Right lung (tissue), 10 donors: ENCODE measurements at places on chromosomes 11 and 22. TPM values are rescaled to one million over a fixed set of nuclear protein-coding genes. Genes with fewer than 3 reads are reported as not detected.

GRCh38 chr11:1732418-1733008 is 17.9 kb downstream of the IFITM10 start:
- no peak for DNase-seq

Gene DERL3
- polyA plus RNA-seq, result 3.5 TPM

GRCh38 chr11:22634897-22635629 is 9.4 kb upstream of the FANCF start:
- DNase-seq, result no peak

DNA sequence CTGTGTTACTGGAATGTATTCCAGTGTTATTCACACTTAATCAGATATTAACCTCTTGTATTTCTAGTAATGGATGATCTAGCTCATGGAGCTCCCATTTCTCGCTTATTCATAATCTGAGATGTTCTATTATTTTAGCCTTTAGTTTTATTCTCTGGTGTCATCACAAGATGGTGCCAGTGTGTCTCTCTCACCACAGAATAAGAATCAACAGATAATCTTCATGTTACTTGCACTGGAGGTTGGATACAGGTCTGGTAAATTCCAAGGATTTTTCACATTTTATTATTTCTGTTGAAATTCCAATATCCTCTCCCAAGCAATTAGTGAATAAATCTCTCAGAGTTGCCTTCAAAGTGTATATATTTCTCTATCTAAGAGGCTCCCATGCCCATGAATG is 74.6 kb downstream of the CASP12 start:
- DNase-seq, result no peak

- no peak for DNase-seq
Observed at GRCh38 chr11:133843454-133843987, 1.8 kb downstream of the SPATA19 start.

- no peak for DNase-seq
Observed at GRCh38 chr22:49402169-49402568, 425.5 kb downstream of the BRD1 start.

DNA sequence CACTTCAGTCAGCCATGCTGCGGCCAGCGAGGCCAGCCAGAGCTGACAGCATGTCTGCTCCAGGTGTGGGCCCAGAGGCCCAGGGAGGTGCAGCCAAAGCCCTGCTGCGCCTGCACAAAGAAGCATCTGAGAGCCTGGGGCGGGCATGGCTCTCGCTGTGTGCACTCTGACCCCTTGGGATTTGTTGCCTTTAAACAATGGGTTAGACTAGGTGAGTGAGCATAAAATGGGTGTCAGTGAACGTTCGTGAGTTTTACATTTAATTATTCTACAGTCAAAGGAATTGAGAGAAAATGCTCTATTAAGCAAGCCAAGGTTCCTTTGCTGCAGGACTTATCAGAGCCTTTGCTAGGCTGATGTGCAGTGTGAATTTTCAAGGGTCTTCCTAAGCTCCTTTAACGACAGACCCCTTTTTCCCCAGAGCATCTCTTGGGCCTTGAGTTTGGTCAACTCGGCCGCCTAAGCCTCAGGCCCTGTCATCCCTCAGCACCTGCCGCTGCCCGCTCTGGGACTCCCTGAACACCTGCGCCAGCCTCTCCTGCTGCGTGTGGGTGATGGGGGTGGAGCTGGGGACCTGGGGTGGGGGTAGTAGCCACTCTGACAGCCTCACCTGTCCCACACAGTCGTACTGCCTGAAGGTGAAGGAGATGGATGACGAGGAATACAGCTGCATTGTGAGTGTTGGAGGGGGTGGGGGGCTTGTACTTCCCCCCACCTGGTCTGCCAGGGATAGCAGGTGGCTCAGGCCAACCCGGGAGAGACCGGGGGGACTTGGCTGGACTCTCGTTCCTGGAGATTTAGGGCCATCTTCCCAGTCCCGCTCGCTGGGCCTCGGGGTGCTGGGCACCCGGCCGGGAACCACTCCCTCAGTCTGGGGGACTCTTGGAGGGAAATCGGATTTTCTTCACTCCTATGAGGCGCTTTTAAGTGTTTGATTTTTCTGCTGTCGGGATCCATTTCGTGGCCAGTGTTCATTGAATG is 10.5 kb downstream of the SLC16A8 start:
- DNase-seq, result no peak

DNA sequence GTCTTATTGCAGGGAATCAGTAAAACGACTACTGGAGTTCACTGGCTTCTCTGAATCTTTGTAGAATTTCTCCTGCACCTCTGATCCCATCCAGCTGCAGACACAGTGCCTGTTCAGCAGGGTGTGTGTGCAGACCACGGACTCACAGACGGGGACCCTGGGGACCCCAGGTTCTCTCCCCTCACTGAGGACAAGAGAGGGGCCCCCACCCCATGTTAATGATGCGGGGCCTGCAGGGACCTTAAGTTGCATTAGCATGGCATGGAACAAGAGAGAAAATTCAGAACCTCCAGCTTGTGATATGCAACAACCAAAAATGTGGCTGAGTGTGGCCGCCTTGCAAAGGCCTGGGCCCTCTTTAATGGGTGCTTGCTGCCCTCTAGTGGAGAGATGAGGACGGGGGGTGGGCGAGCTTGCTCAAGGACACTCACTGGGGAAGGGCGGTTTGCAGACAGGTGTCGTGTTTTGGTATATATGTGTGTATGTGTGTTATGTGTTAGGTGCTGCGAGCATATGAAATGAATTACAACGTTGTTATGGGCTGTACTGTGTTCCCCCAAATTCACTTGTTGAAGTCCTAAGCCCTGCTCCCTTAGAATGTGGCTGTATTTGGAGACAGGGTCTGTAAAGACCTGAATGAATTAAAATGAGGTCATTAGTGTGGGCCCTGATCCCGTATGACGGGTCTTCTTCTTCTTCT is 84.4 kb upstream of the SEPTIN5 start:
- DNase-seq, result peak; percentile 76

DNA sequence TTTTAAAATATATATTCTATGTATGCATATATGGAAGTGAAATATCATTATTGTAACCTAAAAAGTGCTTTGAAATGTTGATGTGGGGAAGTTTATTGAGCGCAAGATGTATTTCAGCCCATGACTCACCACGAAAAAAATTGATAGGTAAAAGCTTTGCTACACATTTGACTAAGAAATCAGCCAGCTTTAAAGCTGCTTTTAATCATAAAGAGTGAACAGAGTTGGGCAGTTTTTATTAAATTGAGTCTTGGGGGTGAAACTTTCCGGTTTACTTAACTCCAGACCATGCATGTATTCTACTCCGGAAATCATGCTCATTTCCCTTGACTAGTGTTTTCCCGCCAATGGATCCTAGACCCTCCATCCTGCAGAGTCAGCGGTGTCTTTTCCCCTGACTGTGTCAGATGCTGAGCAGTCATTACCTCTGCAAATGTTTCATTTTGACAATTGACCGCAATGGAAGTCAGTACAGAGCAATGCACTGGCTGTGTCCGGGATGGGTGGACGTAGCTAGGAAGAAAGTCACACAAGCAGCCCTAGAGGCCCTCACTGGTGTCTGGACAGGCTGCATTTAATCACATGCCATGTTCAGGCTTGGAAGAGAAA is 47.2 kb upstream of the MPEG1 start:
- DNase-seq, result no peak

DNA sequence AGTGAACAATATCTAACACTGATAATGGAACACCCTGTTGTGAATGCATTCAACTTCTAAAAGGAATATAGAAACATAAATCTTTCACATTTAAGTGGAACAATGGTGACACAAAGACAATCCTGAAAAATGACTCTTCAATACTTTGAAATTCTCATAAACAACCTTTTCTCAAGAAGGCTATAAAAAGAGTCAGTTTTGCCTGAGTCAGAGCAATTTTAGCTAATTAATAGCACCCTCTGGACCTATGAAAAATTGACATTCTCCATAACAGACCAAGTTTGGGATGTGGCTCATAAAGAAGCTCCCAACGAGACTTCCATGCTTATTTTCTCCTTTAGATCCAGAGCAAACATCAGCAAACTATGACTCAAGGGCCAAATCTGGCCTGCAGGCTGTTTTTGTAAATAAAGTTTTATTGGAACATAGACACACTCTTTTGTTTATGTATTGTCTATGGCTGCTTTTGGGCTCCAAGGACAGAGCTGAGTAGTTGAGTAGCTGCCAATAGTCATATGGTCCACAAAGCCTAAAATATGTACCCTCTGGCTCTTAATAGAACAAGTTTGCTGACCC is 108.0 kb downstream of the MAML2 start:
- DNase-seq, result no peak

- DNase-seq, result no peak
Observed at GRCh38 chr11:32153747-32154146, 62.9 kb downstream of the RCN1 start.

GRCh38 chr11:124301548-124301947 is 12.2 kb downstream of the OR8D1 start:
- DNase-seq, result no peak

Gene KRTAP5-10
- polyA plus RNA-seq, result 0.18 TPM

GRCh38 chr11:10440401-10440800 is 14.7 kb upstream of the AMPD3 start:
- no peak for DNase-seq

- DNase-seq, result no peak
Observed at GRCh38 chr22:48907591-48907990, 920.1 kb downstream of the BRD1 start.

Gene UQCC3
- 6.8 TPM for polyA plus RNA-seq

Gene MMP13
- 0.10 TPM for polyA plus RNA-seq

- no peak for DNase-seq
Observed at GRCh38 chr11:102413497-102413896, 39.1 kb downstream of the TMEM123 start.

- peak; percentile 33 for DNase-seq
Observed at GRCh38 chr11:69384251-69385143, 90.5 kb downstream of the MYEOV start.

DNA sequence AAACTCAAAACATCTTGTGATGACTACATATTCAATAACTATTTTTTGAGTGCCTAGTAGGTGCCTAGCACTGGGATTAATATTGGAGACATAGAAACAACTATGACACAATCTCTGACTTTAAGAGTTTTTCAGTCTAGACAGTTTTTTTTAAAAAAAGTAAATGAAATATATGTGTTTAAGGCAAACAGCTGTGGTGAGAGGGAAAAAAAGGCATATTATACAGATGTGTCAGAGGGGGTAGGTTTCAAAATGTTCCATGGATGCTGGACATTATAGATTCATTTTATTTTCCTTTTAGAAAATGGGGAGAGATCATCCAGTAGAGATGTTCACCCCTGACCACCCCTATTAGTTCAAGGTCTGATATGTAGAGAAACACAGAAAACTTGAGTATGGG is 90.8 kb downstream of the LUZP2 start:
- DNase-seq, result no peak

GRCh38 chr11:124893781-124894401 is 3.8 kb downstream of the ROBO4 start:
- no peak for DNase-seq

DNA sequence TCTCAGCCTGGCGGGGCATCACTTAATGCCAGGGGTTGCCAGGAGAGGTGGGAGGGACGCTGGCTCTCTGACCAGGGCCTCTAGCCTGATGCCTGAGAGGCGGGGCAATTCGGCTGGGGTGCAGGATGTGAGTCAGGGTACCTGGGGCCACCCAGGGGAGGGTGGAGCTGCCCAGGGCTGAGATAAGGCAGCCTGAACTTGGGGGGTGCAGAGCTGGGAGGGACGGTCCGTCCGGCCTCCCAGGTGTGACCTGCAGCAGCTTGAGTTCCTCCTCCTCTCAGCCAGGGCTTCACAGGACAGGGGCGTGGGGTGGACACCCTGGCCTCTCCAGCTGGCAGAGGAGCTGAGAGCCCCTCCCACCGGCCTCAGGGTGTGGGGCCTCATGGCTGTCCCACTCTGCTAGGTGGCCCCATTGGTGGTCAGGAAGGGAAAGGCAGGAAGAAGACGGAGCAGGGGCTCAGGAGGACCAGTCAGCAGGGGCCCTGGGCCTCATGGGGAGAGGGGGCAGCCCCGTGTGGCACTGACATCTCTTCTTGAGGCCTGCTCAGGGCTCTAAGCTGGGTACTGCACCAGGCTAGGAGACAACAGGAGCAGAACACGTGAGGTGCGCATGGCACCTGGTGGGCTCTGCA is 942 bp upstream of the RPS6KA4 start:
- no peak for DNase-seq

Gene NXPE2
- polyA plus RNA-seq, result 0.30 TPM

Gene ARHGAP20
- polyA plus RNA-seq, result 50.7 TPM

DNA sequence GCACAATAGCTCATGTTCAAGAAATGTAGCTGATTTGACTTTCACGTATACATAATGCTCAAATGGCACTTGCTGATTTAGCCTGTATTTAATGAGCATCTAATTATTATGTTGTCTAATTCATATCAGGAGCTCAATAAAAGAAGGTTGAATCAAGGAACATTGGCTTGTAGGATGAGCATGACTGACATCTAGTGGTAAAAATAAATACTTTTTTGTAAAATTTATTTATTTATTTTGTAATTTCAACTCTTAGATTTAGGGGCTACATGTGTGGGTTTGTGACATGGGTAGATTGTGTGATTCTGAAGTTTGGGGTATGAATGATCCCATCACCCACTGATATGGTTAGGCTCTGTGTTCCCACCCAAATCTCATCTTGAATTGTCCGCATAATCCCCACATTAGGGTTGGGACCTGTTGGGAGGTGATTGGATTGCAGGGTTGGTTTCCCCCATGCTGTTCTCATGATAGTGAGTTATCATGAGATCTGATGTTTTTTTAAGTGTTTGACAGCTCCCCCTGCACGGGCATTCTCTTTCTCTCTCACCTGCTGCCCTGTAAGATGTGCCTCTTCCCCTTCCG is 1.7 kb upstream of the OR52E5 start:
- DNase-seq, result no peak

DNA sequence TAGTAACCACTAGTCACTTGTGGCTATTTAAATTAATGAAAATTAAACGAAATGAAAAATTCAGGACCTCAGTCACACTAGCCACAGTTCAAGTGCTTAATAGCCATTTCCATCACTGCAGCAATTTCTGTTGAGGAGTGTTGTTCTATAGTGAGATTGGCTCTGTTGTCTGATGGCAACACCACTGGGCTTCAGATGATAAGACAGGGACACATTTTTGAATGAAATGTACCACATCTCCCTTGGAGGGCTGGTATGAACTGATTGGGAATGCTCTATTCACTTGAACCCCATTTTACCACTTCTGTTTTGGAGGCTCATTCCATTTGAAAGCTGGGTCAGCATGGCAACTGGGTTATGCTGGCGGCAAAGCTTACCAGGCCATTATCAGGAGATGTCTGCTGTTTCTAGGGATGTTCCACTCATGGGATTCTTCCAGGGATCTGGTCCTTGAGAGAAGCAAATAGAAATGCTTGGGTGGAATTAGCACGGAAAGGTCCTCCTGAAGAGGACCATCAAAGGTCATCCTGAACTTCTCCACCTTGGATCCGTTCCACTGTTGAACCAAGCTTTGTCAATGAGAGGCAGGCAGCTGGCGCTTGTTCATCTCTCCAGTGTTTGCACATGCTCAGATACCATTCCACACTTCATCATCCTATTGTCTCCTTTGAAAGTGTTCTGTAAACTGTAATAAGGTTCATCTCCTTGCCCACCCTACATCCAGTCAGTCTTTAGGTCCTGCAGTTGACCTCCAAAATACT is 7.6 kb downstream of the AMOTL1 start:
- DNase-seq, result no peak

GRCh38 chr11:9615031-9615451 is 41.6 kb downstream of the WEE1 start:
- no peak for DNase-seq

- peak; percentile 7 for DNase-seq
Observed at GRCh38 chr22:29947410-29948384, 64.7 kb downstream of the MTMR3 start.
